ENCODE measurements at places on chromosomes 7 and 10.

GRCh38 chr7:22604246-22604645 lies 104.3 kb upstream of the STEAP1B start:
- no peak for DNase-seq

GRCh38 chr10:48473704-48474103 lies 131.2 kb downstream of the ARHGAP22 start:
- no peak for DNase-seq

DNA sequence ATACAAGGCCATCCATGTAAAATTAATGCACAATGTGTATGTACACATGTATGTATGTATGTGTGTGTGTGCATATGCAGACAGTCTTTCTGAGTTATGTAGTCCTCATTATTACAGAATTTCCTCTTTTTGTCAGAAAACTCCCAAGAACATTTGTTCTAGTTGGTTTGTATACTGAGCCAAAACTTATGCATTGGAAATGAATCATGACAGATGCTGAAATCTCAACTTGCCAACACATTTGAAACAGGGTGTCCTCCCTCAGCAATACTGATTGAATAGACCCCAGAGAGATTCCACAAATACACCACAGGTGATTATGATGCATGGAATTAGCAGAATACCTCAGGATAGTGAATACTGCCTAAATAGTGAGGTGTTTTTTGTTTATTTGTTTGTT lies 472.9 kb upstream of the PCDH15 start:
- no peak for DNase-seq

DNA sequence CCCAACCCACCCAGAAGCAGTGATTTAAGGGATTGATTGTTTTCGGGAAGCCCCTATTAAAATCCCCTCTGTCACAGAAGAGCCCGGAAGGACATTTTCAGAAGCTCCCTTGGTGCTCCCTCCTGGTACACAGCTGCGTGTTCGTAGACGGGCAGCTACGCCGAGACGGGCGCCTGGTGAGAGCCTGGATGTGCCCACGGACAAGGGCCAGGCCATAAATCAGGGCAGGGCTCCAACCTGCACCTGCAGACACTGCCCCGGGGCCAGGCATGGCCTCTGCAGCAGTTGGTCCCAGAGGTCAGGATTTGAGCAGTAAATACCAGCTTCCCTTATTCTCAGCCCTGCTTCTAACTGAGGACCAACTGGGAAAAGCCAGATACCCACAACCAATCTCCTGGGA lies 106.8 kb downstream of the PAXIP1 start:
- no peak for DNase-seq

GRCh38 chr7:55094092-55094690 lies 75.4 kb downstream of the EGFR start:
- no peak for DNase-seq

DNA sequence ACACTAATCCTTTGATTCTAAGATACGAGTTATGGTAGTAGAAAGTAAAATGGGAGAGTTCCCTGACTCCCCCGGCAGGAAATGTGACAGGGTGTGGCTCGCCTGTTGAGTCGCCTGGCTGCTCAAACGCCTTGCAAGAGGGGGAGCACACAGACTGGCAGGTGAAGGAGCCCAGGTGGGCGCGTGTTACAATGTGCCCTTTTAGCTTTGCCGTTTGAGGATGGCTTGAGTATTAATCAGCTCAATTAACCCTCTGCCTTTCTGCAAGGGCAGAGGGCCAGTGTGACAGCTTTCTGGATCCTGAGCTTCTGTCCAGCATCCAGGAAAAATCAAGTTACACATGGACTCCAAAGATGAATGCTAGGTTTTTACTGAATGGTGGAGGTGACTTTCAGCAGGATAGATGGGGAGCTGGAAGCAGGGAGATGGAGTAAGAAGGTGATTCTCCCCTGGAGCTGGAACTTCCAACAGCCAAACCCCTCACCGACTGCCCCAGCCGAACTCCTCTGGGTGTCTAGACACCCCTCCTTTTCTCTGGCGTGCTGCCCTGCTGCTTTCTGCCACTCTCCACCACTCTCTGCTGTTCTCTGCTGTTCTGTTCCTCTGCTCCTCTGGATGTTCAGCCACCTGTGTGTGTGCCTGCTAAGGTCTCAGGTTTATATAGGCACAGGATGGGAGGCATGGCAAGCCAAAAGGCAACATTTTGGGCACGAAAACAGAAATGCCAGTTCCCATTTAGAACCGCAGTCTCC lies 548.8 kb upstream of the KCND2 start:
- DNase-seq = no peak

GRCh38 chr7:47027695-47028240 lies 554.1 kb downstream of the TNS3 start:
- DNase-seq = no peak

DNA sequence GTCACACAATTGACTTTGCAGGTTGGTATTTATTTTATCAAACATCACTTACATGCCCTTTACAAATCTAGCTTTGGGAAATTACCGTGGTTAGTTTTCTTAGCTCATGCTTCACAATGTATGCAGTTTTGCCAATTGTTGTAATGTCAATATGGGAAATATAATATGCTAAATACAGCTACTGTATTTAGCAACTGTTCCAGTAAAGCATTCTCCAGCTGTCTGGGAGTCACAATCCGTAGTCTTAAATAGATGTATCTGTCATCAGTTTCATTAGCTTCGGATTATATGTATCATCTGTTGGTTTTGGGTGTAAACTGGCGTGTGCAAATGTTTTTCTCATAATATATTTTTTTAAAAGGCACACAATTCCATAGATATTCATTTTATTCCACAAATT lies 19.4 kb upstream of the AHR start:
- DNase-seq = no peak

DNA sequence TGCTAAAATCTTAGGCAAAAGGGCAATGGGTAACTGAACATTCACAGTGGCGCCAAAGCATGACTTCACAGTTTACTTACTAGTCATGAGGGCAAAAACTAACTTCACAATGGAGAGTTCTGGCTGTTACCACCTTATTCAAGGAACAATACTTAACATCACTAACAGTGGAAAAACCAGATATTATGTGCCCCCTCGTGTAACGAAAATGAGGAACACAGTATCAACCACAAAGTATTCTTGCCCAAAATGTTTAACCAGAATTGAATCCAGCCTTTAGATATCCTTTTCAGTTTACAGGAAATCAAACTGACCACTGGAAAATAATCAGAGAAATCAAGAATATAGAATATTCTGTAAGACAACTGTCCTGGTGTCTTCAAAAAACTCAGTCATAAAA lies 9.5 kb downstream of the C7orf25 start:
- DNase-seq = no peak

- no peak for DNase-seq
These were observed 672.2 kb upstream of the LRRN3 start for GRCh38 chr7:110418659-110419280.

GRCh38 chr7:131547589-131547988 lies 8.8 kb downstream of the PODXL start:
- DNase-seq = no peak

GRCh38 chr7:100141555-100141949 lies 7.2 kb upstream of the LAMTOR4 start:
- DNase-seq = no peak

DNA sequence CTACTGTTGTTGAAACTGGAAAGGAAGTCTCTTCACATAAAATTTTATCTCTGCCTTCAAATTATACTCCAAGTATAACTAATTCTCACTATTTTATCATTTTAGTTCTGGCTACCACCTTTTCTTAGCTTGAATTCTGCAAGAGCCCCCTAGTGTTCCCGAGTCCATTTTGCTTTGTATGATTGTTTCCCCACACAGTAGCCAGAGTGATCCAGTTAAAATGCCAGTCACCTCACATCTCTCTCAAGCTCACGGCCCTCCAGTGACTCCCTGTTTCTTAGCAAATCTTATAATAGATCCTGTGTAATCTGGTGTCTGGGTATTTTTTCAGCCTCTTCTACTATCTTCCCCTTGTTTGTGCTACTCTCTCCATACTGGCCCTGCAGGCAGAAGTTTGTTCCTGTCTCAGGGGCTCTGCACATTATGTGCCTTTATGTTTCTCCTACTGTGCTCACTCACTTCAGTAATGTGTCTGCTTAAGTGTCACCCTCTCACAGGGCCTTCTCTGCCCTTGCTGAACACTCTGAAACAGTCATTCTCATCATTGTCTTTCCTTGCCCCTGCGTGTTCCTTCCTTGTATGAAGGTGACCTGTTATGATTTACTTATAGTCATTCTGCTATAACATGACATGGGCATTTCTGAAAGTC lies 8.9 kb downstream of the WAC start:
- no peak for DNase-seq

- no peak for DNase-seq
These were observed 18.1 kb downstream of the STRA8 start for GRCh38 chr7:135251496-135252391.

DNA sequence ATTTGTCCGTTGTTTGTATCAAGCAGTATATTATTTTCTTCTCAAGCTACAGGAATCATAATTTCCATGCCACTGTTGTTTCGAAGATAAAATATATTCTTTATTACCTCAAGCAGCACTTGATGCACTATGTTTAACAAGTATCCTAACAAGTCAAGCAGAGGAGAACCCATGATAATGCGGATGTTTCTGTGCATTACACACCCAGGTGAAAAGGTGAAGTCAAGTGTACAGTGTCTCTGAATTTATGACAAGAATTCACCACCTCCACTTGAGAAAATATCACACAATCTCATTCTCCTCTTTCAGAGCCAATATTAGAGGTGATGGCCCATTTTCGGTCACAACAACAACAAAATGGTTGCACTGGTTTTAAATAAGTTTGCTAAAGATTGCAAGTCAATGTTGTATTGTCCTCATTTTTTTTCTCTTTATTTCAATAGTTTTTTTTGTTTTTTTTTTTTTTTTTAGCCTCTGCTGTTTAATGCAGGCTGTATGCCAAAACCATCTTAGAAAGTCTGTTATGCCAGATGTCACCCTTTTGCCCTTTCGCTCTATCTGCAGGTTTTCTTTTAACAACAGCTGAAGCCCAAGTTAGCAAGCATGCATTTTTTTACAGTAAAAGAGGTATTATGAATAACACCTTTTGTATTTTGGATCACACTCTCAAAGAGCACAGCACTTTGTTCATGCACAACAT lies 568.7 kb upstream of the LRRN3 start:
- peak; percentile 97 for DNase-seq

- DNase-seq = peak; percentile 8
These were observed 12.3 kb downstream of the CAV2 start for GRCh38 chr7:116511552-116512519.

- DNase-seq = no peak
These were observed 5.2 kb downstream of the CHPF2 start for GRCh38 chr7:151237244-151238189.

DNA sequence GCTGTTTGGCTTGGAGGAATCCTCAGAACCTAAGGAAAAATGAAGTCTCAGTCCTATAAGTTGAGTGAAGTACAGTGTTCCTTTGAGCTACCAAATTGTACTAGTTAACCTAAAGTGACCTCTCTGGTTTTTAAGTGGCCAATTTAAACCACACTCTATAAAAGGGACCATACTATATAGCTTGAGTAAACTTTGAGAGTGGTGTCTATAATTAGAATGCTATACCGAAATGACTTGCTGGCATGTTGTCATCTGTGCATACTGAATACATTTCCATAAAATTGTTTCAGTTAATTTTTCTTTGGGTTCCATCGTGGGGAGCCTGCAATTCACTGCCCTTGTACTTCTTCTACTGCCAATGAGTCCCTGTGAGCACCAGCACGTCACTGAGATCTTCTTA lies 151.1 kb downstream of the DKK1 start:
- no peak for DNase-seq

DNA sequence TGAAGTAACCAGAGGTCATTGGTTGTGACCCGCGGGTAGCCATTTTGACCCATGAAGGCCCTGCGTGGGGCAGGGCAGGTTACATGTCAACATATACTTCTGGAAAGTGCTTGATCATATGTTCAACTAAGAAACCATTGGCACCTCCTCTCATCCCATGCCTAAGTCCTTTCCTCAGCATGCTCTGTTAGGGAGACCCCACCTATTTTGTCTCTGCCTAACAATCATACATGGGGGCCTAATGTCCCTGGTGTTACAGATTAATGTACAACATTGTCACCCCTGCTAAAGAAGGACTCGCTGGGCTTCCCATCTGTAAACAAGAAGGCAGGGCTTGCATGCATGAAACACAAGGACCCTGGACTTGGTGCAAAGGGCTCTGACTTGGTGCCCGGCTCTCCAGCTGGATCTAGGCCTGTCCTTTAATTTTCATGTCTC lies 133.7 kb upstream of the TNS3 start:
- no peak for DNase-seq

- DNase-seq = no peak
These were observed 15.4 kb downstream of the CTBP2 start for GRCh38 chr10:125144693-125145623.

GRCh38 chr10:126012485-126012884 lies 116.1 kb downstream of the FANK1 start:
- DNase-seq = no peak

DNA sequence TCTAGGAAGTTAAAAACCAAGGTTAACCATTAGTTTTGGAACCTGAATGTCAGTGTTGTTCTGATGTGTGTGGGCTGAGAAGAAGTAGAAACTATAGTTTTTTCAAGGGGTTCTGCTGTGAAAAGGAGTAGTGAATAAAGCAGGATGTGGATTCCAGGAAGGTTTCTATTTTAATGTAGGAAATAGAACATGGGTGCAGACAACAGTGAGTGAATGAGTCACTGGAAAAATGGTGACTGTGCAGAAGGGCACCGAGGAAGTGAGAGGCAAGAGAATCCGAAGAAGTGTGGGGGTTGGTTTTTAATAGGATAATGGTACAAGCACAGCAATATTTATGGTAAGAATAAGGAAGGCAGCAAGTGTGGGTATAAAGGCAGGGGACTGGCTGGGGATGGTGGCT lies 120.4 kb downstream of the ARHGAP21 start:
- DNase-seq = no peak

GRCh38 chr10:121753726-121754476 lies 155.7 kb upstream of the FGFR2 start:
- DNase-seq = no peak

- no peak for DNase-seq
These were observed 63.2 kb downstream of the CCNY start for GRCh38 chr10:35399414-35400009.

DNA sequence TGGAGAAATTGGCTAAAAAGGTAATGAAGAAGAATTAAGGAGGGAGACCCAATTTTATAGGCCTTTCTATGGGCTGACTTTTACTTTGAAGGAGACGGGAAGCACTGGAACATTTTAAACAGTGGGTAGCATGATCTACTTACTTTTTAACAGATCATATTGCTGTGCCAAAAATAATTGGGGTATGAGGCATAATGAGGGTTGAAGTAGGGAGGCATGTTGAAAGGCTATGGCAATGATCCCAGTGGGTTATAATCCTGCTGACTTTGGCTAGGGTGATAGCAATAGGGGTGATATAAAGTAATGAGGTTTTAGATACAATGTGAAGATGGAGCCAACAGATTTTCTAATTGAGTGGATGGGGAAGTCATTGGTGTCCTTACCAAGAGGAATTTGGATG lies 73.2 kb downstream of the GPR37 start:
- no peak for DNase-seq

GRCh38 chr7:111752022-111752582 lies 189.8 kb upstream of the IMMP2L start:
- DNase-seq = peak; percentile 62

GRCh38 chr10:13165177-13165576 lies 3.8 kb downstream of the MCM10 start:
- DNase-seq = no peak
